ENCODE measurements at places on chromosomes 1 and 21.

DNA sequence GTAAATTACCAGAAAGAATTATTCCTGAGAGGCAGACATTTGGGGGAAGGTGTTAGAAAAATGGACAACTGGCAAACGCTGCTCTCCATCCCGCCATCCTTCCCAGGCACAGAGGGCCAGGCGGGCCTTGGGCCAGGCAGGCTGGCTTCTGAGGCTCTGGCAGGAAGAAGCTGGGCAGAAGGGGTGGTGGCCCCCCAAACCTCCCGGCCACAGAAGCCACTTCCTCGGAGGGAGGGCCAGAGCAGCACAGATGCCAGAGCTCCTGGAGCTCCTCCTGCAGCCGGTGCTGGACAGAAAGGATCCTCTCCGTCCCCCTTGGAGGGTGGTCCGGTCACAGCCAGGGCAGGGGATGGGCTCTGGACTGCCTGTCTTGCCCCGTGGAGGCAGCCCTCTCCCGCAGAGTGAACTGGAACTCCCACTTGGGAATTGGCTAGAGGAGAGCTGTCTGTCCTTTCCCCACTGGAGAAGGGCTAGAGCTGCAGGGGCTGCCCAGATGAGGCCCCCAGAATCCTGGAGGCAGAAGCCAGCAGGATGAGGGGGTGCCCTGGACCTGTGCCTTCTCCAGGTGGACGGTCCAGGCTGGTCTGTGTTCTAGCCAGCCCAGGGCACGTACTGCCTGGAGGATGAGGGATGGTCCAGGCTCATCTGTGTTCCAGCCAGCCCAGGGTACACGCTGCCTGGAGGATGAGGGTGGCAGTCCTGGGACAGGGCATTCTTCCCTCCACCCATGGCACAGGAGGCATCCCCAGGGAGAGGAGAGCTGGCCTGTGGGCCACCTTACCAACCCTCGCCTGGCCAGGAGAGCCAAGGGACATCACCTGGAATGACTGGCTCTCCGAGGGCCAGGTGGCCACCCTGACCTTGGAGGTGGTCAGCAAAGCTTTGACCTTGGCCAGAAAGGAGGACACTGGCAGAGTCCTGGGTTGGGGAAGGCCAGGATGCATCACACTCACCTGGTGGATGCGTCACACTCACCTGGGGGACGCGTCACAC is 47.4 kb upstream of the ACTRT2 start:
- no peak for DNase-seq

DNA sequence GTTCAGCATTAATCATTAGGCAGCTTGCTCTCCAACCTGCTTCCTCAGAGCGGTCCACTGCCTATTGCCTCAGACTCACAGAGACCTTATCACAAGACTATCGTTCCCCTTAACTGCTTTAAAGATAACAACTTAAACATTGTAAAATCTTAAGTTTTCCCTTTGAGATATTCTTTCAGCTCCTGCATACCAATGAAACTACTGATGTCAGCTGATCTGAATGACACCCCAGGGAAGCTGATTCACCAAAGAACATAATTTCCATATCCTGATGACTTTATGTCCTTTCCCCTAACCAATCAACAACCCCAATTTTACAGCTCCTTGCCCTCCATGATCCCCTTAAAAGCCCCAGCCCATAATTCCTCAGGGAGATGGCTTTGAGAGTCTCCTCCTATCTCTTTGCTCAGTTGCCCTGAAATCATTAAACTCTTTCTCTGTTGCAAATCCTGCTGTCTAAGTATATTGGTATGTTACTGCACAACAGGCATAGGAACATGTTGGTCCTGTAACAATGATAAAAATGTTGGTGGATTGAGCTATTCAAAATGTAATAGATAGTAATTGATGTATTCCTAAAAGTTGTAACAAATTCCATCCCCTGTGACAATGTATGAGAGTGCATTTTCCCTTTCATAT is 621.4 kb upstream of the RGS18 start:
- no peak for DNase-seq

DNA sequence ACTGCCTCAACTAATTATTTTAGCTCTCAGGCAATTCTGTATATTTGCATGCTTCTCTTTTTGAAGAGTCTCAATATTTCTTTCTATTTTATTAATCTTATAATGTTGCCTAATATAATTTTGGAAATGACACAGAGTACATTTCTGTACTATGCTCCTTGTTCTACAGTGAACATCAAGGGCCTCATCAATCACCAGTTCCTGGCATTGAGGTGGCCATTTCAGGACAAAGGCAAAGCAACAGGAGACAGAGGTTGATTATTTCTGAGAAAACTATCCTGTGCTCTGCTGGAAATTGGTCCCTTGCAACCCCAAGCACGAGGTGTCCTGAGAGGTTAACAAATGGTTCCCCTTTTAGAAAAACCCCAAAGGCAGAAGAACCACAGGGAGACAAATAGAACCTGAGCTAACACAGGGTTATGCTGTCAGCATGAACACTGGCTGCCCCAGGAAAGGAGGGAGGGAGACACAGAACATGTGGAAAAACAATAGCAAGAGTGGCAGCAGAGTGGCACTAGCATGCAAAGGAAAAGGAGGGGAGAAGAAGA is 63.9 kb upstream of the VAV3 start:
- DNase-seq = no peak

- peak; percentile 48 for DNase-seq
Observed at GRCh38 chr1:230982696-230983095, 3.8 kb downstream of the ARV1 start.

GRCh38 chr1:10459184-10459583 is 9.4 kb downstream of the CORT start:
- DNase-seq = peak; percentile 50

DNA sequence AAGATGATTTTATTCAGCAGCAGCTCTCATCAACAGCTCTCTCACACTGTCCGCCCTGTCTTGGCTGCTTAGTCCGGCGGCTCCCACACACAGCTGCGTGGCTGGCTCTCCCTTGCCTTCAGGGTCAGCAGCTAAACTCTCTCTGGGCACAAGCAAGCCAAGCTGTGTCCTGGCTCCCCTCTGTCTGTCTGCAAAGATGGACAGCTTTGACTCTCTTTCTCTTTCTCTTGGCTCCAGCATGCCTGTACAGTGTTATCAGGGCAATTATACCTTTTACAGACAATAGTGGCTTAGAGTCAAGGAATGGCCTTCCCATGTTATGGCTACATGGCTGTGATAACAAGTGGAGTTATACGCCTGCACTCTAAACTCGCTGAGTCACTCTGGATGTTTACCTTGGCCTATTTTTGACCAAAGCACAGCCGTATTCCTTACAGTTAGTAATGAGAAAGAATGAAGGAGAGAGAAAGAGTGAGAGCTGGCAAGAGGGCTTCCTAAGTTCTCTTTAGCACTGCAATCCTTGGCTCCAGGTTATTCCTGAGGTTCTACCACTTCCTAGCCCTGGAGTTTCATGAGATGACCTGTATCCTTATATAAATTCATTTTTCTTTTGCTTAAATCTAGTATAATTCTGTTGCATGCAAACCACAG is 59.9 kb upstream of the ZSWIM5 start:
- peak; percentile 24 for DNase-seq

- DNase-seq = no peak
Observed at GRCh38 chr1:186807163-186807562, 21.6 kb upstream of the PLA2G4A start.

DNA sequence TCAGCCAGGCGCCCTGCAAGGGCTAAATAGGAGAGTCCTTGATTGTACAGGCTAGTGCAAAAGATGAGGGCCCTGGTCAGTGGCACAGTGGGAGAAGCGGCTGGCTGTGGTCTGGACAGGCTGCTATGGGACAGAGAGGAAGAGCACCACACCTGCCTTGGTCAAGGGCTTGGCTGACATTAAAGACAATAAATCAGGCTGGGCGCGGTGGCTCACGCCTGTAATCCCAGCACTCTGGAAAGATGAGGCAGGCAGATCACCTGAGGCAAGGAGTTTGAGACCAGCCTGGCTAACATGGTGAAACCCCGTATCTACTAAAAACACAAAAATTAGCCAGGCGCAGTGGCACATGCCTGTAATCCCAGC is 62.9 kb downstream of the NID1 start:
- DNase-seq = no peak

DNA sequence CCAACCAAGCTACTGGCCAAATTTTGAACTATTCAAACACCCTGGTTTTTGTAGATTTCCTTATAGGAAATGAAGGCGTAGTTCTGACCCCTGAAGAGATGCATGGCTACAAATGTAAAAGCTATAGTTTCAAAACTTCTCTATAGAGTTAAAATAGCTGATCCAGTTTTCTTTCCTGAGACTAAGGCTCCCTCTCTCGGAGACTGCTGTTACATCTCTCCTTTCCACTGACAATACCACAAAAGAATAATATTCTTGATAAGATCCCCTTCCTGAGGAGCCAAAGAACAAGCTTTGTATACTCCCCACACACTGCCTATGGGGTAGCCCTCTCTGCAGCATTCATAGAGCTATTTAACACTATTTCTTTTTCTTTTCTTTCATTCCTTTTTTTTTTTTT is 6.7 kb upstream of the CFAP126 start:
- no peak for DNase-seq

- DNase-seq = no peak
Observed at GRCh38 chr1:60978421-60979357, 103.7 kb upstream of the NFIA start.

- DNase-seq = peak; percentile 87
Observed at GRCh38 chr1:192700834-192701271, 64.9 kb downstream of the RGS13 start.

DNA sequence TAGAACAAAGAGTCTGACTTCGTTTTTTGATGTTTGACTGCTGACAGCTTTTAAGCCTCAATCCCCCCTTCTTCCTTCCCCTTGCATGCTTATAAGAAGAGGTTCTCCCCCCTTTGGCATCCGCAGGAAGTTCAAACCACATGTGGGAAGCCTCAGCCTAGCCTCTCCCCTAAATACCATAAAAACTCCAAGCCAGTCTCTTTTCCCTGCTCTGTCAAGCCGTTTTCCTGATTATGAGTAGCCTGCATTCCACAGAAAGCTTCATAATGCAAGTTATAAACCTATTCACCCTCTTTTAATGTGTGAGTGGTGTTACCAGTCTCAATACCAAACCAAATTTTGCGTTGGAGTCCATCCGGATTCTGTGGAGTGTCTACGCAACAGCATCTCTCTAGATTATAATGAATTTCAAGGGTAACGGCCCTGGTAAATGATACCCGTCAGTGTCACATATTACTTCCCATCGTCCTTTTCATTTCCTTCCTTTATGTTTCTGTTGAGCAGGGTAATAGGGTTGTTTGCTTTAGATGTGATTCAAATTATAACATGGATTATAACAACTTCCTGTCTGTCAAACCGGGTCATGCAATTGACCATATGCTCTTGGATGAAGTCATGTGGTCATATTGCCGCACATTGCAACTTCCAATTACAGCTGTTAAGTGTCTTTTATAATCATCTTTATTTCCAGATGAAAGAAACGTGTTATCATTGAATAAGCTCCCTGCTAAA is 717.5 kb downstream of the RWDD3 start:
- no peak for DNase-seq

GRCh38 chr1:64098846-64099582 is 104.4 kb upstream of the UBE2U start:
- no peak for DNase-seq

DNA sequence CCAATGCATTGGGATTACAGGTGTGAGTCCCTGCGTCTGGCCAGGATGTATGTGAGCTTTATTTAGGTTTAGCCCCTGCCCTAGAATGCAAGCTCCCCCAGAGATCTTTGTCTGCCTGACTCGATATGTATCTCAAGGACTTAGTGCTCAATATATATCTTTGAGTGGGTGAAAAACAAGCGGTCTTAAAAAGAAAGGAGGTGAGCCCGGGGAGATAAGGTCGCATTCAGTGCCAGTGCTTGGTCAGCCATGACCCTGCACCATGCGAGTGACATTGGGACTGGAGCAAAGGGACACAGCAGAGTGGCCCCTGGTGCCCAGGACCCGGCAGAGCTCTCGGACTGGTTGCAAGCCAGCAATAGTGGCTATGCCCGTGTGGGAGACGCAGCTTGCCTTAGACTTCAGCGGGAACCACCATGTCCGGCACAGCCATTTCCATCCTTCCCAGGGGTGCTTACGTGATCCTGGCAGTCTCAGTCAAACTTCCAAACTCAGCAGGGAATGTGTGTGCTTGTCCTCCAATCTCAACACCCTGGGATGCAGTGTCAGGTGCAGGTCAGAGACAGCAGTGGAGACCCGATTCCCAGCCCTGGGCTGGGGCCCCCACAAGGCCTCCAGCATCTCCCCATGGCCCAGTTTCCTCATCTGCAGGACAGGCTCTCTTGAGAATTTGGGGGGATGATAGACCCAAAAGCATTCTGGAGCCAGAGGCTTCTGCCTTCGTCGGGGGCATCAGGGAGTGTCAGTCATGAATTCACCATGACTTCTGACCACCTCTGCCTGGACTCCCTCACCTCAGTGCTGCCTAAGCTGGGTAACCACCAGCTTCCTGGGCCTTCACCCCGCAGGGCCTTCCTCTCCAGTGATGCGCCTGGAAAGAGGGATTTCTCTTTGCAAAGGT is 1.8 kb downstream of the MX2 start:
- DNase-seq = no peak

GRCh38 chr1:174448974-174449373 is 1.2 kb downstream of the GPR52 start:
- no peak for DNase-seq

- DNase-seq = peak; percentile 14
Observed at GRCh38 chr1:192104852-192105251, 53.4 kb upstream of the RGS18 start.

DNA sequence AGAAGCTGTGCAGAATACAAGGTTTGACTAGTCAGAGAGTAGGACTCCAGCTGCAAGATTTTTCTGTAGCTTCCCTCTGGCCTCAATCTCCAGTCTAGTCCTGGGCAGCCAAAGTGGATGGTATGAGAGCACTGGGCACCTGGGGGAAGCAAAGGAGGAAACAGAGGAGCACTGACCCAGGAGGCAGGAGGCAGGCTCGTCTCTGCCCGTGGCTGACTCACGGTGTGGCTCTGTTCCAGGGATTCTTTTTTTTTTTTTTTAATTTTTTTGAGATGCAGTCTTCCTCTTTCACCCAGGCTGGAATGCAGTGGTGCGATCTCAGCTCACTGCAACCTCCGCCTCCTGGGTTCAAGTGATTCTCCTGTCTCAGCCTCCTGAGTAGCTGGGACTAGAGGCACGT is 4.1 kb upstream of the NPPB start:
- DNase-seq = no peak

- no peak for DNase-seq
Observed at GRCh38 chr21:25326181-25326580, 281.1 kb downstream of the MRPL39 start.

DNA sequence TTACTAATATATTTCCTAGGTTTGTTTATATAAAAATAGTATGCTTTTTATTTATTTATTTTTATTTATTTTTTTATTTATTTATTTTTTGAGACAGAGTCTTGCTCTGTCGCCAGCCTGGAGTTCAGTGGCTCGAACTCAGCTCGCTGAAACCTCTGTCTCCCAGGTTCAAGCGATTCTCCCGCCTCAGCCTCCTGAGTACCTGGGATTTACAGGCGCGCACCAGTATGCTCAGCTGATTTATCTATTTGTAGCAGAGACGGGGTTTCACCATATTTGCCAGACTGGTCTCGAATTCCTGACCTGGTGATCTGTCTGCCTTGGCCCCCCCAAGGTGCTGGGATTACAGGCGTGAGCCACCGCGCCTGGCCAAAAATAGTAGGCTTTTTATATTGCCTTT is 33.2 kb downstream of the BRINP3 start:
- DNase-seq = no peak
